ENCODE measurements at places on chromosomes 7 and 10.
A peak's percentile ranks its signal among the peaks of the same experiment; 100 is the strongest.

- no peak overlapping the region for H3K4me3 ChIP-seq
- peaks cover 5% of the 10 kb centered on the region for H3K27me3 ChIP-seq
- H3K4me1 ChIP-seq = peaks cover 4% of the 10 kb centered on the region
- no peak for DNase-seq
- H3K36me3 ChIP-seq = no peaks in the 10 kb centered on the region
- H3K27ac ChIP-seq = no peak overlapping the region
Measured at GRCh38 chr10:45599646-45600045, 72.9 kb downstream of the ZFAND4 start.

DNA sequence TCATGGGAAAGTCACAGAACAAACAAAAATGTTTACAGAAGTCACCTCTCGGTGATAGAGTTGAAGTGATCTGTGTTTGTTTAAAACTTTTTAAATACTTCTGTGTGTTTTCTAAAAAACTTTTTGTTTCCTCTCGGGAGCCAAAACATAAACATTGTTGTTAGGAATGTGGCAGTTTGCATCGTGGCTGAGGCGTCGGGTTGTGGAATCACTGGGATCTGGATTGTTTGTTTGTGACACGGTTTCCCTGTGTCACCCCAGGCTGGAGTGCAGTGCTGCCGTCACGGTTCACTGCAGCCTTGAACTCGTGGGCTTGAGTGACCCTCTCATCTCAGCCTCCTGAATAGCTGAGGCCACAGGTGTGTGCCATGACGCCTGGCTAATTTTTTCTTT lies 29.0 kb upstream of the SUN1 start:
- H3K4me1 ChIP-seq = no peaks in the 10 kb centered on the region
- peaks cover 6% of the 10 kb centered on the region for H3K36me3 ChIP-seq
- H3K27ac ChIP-seq = no peak overlapping the region
- H3K27me3 ChIP-seq = no peaks in the 10 kb centered on the region
- no peak for DNase-seq
- no peak overlapping the region for H3K4me3 ChIP-seq

- peak overlapping the region; percentile 40 for H3K27ac ChIP-seq
- H3K4me3 ChIP-seq = no peak overlapping the region
- no peak for DNase-seq
- H3K36me3 ChIP-seq = no peaks in the 10 kb centered on the region
- H3K4me1 ChIP-seq = peaks cover 18% of the 10 kb centered on the region
- H3K27me3 ChIP-seq = peaks cover 17% of the 10 kb centered on the region
Measured at GRCh38 chr7:95527033-95527775, 41.5 kb downstream of the ASB4 start.

GRCh38 chr10:1399431-1400100 lies 337.8 kb downstream of the ADARB2 start:
- H3K4me3 ChIP-seq = peak overlapping the region; percentile 7
- H3K27ac ChIP-seq = peak overlapping the region; percentile 58
- H3K4me1 ChIP-seq = peaks cover 14% of the 10 kb centered on the region
- peaks cover 22% of the 10 kb centered on the region for H3K27me3 ChIP-seq
- DNase-seq = no peak

- H3K27me3 ChIP-seq = no peaks in the 10 kb centered on the region
- no peaks in the 10 kb centered on the region for H3K36me3 ChIP-seq
- no peak overlapping the region for H3K27ac ChIP-seq
- no peak for DNase-seq
- H3K4me3 ChIP-seq = no peak overlapping the region
Measured at GRCh38 chr7:1438208-1438607, 21.1 kb downstream of the MICALL2 start.

DNA sequence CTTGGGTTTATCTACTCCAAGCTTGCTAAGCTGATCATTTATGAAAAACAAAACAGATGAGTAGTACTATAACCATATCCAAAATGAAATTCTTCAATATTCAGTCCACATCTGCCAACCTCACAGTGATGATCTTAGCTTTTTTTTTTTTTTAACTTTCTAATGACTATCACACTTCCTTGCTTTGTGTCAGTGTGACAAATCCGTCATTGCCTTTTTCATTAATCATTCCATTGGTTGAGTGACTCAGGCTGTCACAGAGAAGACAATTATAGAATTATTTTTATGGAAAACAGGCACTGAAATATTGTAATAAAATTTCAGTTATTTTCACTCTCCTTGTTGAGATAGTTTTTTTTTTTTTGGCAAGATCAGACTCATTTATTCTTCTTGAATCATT lies 70.7 kb downstream of the CPVL start:
- DNase-seq = no peak
- peaks cover 37% of the 10 kb centered on the region for H3K4me1 ChIP-seq
- peaks cover 6% of the 10 kb centered on the region for H3K36me3 ChIP-seq
- H3K27ac ChIP-seq = no peak overlapping the region
- H3K4me3 ChIP-seq = no peak overlapping the region

DNA sequence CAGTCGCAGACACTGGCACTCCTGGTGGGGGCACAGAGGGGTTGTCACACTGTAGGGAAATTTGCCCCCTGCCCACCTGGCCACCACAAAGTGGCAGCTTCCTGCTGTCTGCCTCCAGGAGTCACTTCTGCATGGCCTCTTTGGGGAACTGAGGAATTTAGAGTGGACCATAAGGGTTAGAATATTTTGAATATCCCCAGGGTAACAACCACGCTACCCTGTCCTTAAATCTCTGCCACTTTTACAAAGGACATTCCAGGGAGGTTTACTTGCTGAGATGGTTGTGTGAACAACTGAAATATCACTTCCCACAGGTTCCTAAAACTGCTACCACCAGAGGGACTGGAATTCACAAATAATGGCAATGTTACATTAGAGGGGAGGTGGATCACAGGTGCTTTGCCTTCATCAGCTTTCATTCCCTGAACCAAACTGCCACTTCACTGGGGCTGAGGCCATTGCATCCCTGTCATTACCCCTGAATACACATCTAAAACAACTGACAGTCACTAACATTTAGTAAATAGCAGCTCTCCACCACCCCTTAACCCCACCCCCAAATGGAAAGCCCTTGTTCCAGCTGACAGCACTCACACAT lies 88.1 kb upstream of the IFRD1 start:
- no peak for DNase-seq
- H3K4me3 ChIP-seq = no peak overlapping the region
- H3K4me1 ChIP-seq = peaks cover 18% of the 10 kb centered on the region
- no peaks in the 10 kb centered on the region for H3K27me3 ChIP-seq
- H3K36me3 ChIP-seq = no peaks in the 10 kb centered on the region
- peak overlapping the region; percentile 56 for H3K27ac ChIP-seq

DNA sequence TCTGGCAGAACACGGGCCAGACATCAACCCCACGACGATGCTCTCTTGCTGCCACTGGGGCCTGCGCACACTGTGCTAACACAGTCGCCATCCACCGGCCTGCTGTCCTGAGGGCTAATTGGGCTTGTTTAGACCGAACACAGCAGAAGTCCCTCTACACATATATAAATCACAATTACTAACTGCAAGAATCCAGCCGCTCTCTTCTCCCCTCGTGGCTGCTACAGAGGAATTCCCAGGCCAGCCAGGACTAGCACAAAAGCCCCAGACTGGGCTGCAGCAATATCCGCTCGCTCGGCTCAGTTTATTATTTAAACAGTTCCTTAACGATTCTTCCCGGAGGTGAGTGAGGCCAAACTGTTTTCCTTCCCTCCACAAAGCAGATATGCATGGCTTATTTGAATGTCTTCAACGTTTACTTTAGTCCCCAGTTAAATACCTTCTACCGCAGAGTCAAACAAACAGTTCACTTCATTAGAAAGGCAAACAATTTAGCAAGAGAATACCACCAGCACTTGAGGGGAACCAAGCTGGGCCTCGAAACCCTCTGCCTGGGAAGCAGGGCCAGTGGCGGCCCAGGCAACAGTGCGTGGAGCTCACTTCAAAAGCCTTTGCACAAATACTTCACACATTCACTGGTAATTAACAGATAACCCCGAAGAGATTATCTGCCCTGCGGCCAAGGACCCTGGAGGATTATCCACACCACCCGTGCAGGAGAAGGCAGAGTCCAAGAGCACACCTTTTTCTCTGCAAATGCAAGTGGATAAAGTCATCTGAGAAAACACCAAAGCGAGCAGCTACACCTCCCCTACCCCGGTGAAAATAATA lies 145.3 kb downstream of the GLI3 start:
- no peaks in the 10 kb centered on the region for H3K27me3 ChIP-seq
- H3K4me1 ChIP-seq = peaks cover 71% of the 10 kb centered on the region
- peaks cover 38% of the 10 kb centered on the region for H3K36me3 ChIP-seq
- peak overlapping the region; percentile 52 for H3K4me3 ChIP-seq

DNA sequence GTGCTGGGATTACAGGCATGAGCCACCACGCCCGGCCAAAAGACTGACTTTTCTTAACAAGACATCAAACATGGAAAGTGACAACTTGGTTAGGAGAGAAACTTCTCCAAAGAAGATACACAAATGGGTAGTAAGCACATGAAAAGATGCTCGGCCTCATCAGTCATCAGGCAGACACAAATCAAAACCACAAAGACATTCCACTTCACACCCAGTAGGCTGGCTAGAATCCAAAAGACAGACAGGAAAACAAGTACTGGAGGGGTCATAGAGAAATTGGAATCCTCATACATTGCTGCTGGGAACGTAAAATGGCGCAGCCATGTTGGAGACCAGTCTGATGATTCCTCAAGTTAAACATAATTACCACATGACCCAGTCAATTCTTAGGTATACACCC lies 16.4 kb downstream of the SEPHS1 start:
- no peaks in the 10 kb centered on the region for H3K27me3 ChIP-seq
- H3K4me3 ChIP-seq = no peak overlapping the region
- no peak for DNase-seq
- H3K36me3 ChIP-seq = peaks cover 35% of the 10 kb centered on the region
- H3K4me1 ChIP-seq = no peaks in the 10 kb centered on the region

DNA sequence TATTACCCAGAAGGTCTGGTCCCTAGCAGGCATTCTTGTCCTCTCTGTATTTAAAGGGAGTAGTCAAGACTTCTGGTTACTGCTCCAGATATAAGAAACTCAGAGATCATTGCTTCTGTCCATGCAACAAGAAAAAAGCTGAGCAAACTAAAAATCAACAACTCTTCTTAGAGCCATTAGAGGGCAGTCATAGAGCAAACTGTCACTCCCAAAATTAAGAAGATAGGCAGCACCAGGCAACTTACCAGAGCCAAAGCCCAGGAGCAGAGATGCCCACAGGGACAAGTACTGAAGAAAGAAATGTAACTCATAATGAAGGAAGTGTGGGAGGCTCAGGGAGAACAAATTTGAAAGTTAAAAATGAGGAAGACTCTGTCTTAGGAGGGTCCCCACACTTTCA lies 472.9 kb upstream of the COBL start:
- H3K4me3 ChIP-seq = no peak overlapping the region
- no peak overlapping the region for H3K27ac ChIP-seq
- no peaks in the 10 kb centered on the region for H3K4me1 ChIP-seq
- H3K36me3 ChIP-seq = no peaks in the 10 kb centered on the region
- H3K27me3 ChIP-seq = no peaks in the 10 kb centered on the region
- DNase-seq = no peak

GRCh38 chr7:73726083-73726466 lies 6.6 kb upstream of the STX1A start:
- H3K27ac ChIP-seq = no peak overlapping the region
- peaks cover 3% of the 10 kb centered on the region for H3K27me3 ChIP-seq
- no peak overlapping the region for H3K4me3 ChIP-seq
- peaks cover 5% of the 10 kb centered on the region for H3K4me1 ChIP-seq
- H3K36me3 ChIP-seq = no peaks in the 10 kb centered on the region

DNA sequence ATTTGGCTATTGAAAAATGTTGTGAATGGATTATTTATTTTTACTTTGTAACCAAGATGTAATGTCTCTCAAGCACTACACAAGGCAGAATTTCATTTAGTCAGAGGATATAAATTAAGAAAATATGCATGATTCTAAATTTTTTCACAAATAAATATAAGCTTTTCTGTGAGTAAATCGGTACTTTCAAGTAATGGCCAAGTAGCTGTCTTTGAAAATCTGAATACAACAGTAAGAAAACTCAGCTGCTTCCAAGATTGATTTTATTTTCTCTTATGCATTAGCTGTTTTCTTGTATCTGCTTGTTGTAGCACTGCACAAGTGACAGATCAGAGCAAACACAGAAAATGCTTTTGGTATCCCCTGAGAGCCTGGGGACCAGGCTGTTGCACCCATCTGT lies 998.5 kb upstream of the GHITM start:
- no peak overlapping the region for H3K27ac ChIP-seq
- no peak overlapping the region for H3K4me3 ChIP-seq
- no peaks in the 10 kb centered on the region for H3K36me3 ChIP-seq
- H3K4me1 ChIP-seq = no peaks in the 10 kb centered on the region
- DNase-seq = no peak

DNA sequence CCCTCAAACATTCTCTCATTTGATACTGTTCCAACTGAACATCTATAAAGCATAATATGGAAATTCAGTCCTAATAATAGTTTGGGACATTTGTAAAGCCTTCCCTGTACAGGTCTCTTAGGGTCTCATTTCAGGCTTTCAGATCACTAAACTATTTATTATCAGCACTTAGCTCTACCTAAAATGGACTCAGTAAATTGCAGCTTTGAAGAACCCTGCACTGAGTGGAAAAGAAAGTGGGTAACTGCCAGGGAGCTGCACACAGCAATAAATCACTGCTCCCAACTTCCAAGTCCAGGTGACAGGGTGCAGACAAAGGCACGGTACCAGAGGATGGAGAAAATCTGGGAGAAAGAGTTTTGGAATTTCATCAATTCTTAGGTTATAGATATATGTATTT lies 164.9 kb upstream of the AOAH start:
- H3K4me1 ChIP-seq = peaks cover 9% of the 10 kb centered on the region
- H3K27ac ChIP-seq = no peak overlapping the region
- no peak for DNase-seq
- H3K36me3 ChIP-seq = peaks cover 8% of the 10 kb centered on the region
- no peak overlapping the region for H3K4me3 ChIP-seq

GRCh38 chr10:63832686-63833085 lies 311.5 kb downstream of the REEP3 start:
- peaks cover 8% of the 10 kb centered on the region for H3K27me3 ChIP-seq
- peaks cover 5% of the 10 kb centered on the region for H3K4me1 ChIP-seq
- H3K36me3 ChIP-seq = no peaks in the 10 kb centered on the region
- DNase-seq = no peak

GRCh38 chr7:36639826-36640225 lies 84.5 kb downstream of the AOAH start:
- H3K4me1 ChIP-seq = peaks cover 48% of the 10 kb centered on the region
- H3K27ac ChIP-seq = no peak overlapping the region
- H3K4me3 ChIP-seq = no peak overlapping the region
